SK-N-MC (cell line): ENCODE measurements at places on chromosomes 16 and 17.

DNA sequence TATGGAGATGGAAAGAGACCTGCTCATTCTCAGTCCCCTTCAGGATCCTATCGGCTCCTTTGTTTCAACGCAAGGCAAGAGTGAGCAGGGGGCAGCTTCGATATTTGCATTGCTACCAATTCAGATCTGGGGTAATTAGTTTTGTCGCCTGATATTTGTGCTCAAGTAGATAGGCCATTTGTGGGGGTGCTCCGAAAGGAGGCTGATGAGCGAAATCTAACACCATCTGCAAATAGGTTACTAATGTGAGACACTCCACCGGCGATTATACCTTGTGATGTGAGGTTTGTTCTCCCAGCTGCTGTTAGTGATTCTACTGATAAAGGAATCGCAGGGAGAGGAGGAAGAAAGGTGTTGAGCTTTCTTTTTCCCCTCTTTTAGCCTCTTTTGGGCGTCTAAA is 31.5 kb downstream of the WSCD1 start:
- no peak for DNase-seq

- no peak for DNase-seq
Observed at GRCh38 chr17:36105781-36106492, 2.3 kb downstream of the CCL4 start.

DNA sequence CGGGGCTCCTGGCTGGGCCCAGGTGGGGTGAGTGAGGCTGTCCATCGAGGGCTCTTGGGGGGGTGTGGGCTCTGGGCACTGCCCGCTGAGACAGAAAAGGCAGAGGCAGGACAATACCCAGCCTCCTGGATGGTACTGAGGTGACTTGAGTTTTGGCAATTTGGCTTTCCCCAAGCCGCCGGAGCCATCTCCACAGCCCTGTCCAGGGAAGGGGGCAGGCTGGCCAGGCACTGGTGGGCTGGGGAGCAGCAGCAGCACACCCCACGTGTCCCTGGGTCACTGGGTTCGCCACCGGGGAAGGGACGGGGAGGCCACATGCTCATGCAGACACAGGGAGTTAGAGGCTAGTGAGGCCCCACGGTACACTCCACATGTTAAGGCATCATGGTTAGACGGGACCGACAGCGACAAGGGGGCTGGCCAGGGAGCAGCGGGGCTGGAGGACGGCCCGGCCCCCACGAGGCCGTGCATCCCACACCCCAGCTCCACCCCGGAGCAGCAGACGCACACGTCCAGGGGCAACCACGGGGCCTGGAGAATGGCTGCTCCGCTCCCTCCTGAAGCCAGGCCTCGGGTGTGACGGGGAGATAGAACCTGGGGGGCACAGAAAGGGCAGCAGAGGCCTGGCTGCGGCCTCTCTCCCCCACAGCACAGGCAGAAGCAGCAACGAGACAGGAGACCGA is 3.0 kb downstream of the ARHGDIA start:
- no peak for DNase-seq

DNA sequence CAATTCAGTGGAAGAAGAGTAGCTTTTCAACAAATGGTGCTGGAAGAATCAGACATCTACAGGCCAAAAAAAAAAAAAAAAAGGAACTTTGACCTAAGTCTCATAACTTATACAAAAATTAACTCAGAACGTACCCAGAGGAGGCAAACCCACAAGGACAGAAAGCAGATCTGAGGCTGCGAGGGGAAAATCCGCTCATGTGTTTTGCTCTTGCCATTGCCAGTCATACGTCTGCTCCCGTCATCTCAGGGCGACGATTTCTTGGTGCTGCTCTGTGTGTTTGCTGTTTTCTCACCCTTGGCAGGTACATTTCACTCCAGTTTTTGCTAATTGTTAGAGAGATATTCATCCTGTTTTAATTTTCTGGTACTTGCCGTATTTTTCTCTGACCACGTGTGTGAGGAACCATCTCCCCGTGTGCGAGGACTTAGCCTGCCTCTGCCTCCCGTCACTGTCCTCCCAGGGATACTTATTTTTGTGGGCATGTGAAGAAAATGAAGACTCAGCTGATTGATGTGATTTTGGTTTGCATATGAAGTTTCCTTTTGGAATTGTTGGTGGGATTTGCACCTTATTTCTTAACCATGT is 33.4 kb upstream of the ACSF3 start:
- DNase-seq = no peak

DNA sequence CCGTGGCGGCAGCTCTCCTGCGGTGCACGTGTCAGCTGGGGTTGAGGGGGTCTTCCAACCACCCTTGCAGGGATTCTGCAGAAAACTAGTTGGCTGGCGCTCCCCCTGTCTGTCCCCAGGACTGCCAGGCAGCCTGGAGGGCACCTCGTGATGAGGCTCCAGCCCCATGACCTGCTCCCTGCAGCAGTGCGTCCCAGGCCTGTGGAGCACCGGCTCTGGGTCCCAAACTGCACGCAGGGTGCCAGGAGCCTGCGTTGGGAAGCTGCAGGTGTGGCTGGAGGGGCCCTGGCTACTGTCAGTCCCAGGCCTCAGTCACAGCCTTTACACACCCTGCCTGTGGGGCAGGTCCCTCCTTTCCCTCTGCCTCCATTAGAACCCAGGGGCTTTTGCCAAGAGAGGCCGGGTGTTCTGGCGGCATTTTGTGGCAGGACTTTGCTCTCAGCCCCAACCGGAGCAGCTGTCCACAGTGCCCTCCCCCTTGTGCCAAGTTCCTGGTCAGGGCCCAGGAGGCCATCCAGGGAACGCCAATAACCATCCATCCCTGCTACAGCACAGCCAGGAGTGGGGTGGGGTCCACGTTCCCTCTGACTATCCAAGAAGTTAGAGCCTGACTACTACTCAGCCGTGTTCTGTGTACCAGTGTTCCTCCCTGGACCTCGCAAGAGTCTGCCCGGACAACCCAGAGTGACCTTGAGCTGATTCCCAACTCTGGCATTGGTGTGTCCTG is 9.2 kb downstream of the CHMP6 start:
- DNase-seq = no peak

GRCh38 chr17:43020030-43020621 is 2.1 kb downstream of the VAT1 start:
- no peak for DNase-seq

DNA sequence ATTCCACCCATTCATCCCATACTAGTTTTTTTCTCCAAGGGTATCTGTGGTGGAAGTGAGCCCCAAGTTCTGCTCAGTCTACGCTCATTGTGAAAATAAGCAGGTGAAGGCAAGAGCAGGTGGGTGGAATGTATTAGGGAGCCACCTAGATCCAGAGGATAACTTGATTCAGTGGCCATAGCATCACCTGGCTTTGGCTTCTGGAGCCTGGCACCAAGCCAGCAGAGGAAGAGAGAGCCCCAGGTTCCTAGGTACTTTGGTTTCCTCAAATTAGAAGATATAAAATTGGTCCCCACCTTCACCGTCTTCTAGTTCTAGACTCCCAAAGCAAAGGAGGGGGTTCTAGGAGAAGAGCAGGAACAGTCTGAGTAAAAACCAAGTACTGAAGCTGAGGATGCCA is 4.1 kb downstream of the FXR2 start:
- DNase-seq = no peak

DNA sequence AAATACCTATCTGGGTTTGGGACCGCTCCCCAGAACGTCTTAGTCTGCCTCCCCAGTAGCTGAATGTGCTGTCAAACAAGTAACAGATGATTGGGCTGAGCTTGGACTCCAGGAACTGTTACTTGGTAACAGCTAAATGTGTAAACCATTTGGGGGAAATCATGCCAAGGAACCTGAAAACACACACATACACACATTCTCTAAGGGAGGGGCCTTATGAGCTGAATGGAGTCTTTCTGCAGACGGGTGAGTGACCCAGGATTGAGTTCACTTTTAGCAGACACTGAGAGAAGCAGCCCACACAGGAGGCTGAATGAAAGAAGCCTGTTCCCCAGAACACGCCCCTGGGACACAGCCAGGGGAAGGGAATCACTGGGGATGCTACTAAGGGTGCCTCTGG is 1.6 kb downstream of the ACLY start:
- DNase-seq = no peak

DNA sequence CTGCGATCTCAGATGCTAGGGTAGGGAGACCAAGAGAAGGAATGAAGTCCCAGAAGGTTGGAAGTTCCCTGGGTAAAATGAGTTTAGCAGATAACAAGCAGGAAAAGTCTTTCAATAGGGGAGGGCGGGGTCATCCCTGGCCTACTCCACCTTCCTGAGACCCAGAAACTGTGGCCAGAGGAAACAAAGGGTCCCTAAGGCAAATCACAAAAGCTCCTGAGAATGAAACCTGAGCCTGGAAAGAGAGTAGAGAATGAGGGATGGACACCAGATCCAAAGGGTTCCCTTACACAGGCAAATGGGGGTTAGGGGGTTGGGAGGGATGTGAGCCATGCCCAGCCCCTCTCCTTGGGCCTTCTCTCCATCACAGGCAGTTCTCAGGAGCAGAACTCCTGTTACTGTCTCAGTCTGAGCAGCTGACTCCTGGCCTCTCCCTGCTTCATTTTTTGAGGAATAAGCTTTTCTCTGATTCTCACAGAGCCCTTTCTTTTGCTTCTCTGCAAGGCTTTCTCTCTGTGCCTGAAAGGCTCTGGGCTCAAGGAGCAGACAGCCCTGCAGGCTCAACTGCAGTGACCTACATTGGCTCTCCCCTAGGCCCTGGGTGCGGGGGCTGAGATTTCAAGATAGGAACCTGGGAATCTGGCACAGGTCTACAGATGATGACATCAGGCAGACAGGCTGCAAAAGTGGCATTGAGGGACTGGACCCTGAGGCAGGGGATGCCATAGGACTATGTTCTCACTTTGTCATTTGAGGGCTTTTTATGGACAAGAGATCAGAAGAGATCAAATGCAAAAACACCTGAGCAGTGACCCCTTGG is 9.8 kb upstream of the NR1D1 start:
- DNase-seq = no peak

DNA sequence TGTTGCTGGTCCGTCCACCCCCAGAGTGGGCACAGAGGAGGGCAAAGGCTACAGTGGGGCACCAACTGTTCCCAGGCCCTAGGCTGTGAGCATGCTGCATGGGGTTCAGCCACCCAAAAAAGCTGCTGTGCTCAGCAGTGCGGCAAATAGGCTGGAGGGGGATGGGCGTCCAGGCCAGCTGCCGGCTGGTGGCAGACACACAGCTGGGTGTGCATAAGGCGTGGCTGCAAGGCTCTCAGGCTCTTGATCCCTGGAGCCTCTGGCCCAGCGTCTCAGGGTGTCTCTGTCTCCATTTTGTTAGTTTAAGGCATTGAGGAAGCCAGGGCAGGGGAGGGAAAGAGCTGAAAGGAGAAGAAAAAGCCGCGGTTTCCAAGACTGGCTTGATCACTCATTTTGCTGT is 8.8 kb downstream of the RPL19 start:
- no peak for DNase-seq

DNA sequence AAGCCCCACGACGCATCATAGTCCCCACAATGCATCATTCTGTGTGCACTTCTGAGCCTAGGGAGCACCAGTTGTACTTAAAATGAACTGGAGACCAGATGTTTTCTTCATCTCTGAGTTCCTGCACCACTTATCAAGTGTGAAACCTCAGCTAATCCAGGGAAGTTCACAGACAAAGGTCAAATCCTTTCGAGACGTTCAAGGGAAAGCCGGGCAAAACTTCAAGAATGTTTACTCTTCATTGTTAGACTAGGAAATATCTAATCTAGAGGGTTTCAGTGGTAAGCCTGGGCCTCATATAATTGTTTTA is 4.6 kb upstream of the PMP22 start:
- DNase-seq = no peak

GRCh38 chr17:65868881-65869280 is 307.4 kb upstream of the AXIN2 start:
- DNase-seq = no peak

DNA sequence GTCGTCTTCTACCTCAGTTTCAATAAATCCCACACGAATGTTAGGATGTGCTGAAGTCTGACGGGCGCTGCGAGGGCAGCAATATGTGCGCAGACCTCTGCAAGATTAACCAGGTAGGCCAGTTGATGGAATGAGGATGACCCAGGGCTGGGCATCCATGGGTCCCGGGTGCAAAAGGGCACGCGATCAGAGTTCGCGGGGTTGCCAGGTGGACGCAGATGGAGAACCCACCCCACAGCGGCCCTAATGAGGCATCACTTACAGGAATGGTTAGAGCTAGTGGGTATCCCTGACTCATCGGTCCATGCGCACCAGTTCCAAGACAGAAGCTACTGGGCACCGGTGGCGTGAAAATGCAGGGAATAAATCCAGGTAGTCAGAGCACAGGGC is 2116.0 kb downstream of the TP53TG3F start:
- DNase-seq = no peak
